ENCODE measurements at places on chromosomes 12 and 14.
A peak's percentile ranks its signal among the peaks of the same experiment; 100 is the strongest.

GRCh38 chr12:50981319-50982239 lies 29.2 kb downstream of the HIGD1C start:
- DNase-seq = no peak

- DNase-seq = peak; percentile 76
Observed at GRCh38 chr12:14770496-14771461, 32.5 kb downstream of the WBP11 start.

DNA sequence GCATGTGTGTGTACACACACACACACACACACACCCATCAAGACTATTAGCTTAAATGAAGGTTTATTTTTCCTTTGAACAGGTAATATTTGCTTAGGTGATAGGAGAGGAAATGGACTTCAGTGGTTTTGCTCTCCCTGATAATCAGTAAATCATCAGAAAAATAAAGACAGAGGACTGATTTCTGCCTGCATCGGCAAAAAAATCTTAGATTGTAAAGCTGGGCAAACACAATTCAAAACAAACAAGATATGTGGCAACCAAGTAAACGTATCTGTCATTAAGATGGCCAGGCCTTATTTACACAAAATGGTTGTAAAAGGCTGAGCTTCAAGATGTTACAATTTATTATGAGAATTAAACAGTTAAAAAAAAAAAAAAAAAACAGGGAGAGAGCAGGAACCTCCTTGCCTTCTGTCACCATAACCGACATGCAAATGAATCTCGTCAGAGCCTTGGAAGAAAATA lies 31.3 kb downstream of the PRKD1 start:
- DNase-seq = no peak

- no peak for DNase-seq
Observed at GRCh38 chr14:57831981-57832380, 33.9 kb downstream of the SLC35F4 start.

- no peak for DNase-seq
Observed at GRCh38 chr14:89067293-89067972, 243.0 kb downstream of the TTC8 start.

DNA sequence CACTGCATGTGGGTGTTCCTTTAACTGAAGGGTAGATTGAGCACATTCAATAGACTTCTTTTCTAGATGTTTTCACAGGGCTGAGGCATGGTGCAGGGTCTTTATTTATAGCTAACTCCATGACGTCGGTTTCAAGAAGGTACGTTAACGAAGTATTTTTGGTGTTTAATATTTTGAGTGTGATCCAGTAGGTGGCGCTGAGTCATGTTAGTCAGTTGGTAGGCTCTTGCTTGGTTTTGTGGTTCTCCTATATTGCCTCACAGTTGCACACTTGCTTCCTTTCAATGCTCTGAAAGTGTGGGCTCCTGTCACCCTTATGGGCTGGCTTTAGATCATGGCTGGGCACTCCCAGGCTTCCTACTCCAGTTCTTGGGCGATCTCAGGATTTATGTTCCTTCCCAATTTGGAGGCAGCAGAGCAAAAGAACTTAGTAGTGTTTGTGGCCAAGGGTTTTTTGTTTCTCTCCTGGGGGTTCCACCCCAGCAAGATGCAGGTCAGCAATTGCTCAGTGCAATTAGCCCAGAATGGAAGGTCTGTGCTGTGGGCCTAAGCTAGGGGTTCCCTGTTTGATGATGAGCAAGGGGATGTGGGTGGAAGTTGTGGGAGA lies 471.6 kb upstream of the FOXG1 start:
- no peak for DNase-seq

DNA sequence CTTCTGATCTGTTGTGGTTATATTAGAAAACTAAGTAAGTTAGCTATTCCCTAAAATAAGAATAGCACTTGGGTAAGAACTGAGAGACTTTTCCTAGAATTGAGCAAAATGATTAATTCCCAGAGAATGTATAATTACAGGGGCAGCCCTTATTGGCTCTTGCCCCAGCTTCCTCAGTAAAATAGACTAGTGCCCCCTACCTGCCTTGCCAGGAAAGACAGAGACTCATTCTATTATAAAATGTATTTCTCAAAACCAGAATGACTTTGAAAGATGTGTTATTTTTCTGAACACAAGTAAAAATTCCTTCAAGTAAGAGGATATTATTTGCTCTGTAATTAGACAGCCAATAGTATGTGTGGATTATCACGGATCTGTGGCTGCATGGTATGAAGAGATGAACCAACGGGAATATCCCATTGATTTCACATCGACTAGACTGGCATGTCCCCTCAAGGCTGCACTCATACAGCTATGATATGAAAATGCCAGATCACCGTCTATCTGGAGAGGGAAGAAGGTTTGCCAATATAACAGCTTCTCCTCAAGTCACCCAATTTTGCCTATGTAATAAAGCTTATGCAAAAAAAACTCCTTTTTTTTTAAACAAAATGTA lies 7.4 kb upstream of the GLRX5 start:
- DNase-seq = peak; percentile 40

DNA sequence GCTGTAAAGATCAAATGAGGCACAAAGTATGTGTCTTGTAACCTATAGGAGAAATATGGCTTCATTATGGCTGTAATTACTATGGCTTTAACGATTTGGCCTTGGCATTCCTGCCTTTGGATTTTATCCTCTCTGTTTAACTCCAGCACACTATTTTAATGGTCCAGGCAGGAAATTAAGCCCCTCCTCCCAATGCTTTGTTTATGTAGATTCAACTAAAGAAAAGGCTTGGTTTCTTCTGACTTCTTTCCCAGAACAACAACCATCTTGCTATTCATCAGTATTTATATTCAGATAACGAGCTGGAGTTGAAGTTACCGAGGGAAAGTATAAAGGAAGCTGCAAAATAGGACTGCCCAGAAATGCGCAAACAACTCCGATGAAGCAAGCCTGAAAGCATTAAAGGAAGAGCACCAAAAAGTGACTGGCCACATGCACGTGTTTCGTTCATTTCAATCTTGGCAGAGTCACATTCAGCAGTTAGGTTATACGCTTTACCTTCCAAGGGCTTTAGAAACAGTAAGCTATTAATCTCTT lies 104.6 kb downstream of the NELL2 start:
- no peak for DNase-seq

DNA sequence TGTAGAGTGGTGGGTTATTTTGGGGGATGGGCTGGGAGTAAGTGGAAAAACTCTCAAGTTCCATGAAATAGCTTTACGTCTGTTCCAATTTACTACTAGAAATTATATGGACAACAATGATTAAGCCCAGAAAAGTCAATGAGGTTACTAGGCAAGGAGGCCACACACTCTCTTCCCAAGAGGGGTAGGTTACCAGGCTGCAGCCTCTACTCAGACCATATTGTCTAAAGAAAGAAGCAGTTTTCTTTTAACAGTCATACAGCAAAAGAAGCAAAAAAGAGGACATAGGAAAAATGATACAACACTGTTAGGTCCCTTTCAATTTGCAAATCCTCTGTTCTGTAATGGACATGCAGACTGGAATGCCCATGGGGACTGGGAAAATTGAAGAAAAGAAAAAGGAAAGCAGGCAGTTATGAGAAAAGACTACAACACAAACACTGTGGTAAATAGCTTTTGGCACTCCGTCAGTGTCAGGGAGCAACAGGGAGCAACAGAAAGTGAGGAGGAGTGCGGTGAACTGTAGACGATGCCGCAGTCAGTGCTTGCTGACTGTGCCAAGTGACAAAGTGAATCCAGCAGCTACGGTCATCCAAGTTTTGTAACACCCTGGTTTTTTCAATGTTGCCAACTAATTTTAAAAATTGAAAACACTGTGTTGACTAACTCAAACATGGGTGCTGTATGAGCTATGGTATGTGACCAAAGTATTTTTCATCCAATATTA lies 39.8 kb upstream of the HMGA2 start:
- no peak for DNase-seq

- peak; percentile 52 for DNase-seq
Observed at GRCh38 chr14:90061685-90062126, at the start of gene KCNK13. Gene KCNK13, plus strand, starts transcription at chr14:90061994. Its CDS starts 212 bp downstream, at chr14:90062206.

DNA sequence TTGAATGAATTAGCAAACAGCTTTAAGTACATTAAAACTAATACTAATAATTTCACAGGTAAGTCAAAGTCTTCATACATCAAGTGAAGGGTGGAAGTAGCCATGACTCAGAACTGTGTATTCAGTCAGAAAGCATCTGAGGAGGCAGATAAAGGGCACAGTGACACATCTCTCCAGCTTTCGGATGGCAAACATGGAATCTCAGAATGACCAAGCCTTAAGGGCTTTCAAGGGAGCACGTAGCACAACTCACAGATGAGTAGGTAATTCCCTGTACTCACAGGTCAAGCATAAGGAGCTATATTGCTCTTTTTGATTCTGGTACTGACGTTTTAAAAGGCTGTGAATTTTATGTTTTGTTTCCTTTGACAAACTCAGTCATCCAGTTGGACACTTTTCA lies 56.0 kb downstream of the MDGA2 start:
- DNase-seq = no peak

DNA sequence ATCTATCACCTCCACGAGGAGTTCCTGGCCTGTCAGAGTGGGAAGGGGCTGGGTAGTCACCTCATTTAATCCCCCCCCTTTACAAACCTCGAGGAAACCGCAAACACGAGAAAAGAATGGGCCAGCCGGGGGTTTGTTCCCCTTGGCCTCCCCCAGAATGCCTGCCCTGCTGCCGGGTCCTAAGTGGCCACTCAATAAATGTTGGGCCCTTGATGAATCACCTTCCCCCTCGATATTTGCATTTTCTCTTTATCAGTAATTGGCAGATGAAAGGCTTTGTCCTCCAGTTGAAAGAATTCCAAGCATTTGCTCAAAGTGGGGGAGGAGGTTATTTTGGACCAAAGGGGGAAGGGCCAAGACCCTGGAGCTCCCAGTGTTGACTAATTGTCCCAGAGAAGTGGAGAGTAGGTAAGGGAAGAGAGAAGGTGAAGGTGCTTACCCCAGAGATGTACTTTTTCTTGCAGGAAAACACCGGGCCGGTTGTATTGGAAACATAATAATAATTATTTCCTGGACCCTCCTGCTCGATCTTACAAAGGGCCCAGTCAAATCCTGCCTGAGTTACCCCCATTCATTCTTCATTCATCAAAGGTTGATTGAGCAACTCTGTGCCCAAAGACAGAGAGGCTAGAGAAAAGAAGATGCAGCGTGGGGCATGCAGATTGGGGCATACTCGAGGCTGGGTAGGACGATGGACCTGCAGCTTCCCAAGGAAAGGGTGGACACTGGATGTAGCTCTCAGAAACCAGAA lies 1.9 kb upstream of the KDM2B start:
- no peak for DNase-seq

GRCh38 chr14:57461777-57462320 lies 31.8 kb downstream of the CCDC198 start:
- no peak for DNase-seq

GRCh38 chr12:4584896-4585295 lies 22.9 kb downstream of the DYRK4 start:
- DNase-seq = no peak

GRCh38 chr12:95972832-95973456 lies 23.2 kb downstream of the HAL start:
- DNase-seq = no peak

DNA sequence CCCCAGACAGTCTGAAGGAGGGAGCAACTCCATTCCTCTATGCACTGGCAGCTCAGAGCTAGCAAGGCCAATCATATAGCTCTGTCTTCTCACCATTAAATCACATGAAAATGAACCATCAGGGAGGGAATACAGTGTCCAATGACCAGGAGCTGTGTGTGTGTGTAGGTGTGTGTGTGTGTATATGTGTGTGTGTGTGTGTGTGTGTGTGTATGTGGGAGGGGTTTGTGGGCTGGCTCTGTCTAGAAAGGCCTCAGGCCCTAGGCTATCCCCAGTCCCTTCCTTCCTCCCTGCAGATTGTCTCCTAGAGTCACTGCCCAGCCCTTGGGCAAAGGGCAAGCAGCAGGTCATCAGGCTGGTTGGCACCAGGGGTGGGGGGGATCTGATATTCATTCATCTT lies 5.7 kb upstream of the SUSD6 start:
- DNase-seq = no peak

DNA sequence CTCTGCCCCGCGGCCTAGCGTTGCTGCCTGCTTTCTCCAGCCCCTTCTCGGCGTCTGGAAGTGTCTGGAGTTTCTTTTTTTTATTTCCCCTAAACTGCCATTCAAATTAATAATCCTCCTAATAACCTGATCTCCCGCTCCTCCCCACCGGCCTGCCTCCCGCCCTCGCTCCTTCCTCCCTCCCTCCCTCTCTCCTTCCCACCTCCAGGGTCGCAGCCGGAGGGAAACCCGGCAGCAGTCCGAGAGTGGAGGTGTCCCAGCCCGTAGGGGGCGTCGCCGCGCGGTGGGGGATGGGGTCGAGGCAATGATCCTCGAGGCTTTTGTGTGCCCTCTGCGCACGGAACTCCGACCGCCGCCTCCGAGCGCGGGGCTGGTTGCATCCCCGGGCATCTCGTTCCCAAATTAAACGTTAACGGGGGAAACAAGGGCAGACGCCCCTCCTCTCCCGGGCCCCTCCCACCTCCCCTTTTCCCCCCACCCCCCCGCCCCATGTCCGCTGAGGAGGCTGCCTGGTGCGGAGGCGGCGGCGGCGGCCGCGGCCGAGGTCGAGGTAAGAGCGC lies 1.0 kb upstream of the SOCS2 start:
- DNase-seq = no peak

DNA sequence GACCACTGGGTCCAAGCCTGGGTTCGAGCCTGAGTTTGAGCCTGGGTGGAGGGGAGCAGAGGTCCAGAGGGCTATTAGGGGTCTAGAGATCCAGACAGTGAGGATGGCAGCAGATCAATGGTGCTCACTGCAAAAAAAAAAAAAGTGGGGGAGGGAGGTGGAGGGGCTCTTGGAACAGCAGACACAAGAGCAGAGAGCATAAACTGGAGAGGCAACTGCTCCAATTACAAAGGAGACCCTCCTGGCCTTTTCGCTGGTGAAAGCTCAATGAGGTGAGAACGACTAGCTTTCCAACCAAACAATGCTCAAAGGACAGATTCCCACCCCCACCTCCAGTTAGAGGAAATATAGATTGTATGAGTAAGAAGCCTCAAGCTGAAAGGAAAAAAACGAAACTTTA lies 124.2 kb upstream of the TSPAN8 start:
- no peak for DNase-seq

- no peak for DNase-seq
Observed at GRCh38 chr12:84910549-84911241, 1.9 kb downstream of the SLC6A15 start.

DNA sequence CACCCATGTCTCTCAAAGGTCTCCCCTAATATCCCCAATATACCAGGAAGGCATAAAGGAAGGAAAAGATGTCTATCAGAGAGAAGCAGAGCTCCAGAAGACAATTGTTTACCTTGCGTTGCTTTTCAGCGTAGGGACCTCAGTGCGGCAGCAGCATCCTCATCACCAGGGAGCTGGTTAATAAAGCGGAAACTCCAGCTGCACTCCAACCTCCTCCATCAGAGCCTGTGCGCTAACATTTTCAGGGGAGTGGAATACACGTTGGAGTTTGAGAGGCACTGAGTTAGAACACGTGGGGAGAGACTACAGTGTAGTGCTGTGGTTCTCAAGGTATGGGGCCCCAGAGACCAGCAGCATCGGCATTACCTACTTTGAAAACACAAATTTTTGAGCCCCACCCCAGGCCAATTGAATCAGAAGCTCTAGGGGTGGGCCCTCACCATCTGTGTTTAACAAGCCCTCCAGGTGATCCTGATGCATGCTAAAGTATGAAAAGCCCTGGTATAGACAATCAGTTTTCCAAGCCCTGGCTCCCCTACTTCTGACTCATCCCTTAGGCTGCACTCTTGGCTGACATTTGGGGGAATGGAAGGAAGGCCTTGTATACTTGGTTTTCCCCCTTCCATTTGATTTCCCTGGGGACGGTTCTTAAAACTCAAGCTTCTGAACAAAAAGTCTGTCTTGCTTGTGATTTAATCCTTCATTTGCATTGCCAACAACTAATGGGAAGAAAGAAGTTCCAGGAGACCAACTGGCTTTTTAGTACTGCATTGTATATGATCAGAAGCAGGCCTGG lies 419.0 kb upstream of the CCDC196 start:
- no peak for DNase-seq

GRCh38 chr14:97382616-97383226 lies 585.5 kb downstream of the VRK1 start:
- DNase-seq = no peak

Measured in germinal center (tissue), 1 donor.